ENCODE measurements at places on chromosomes 12 and 14.
A peak's percentile ranks its signal among the peaks of the same experiment; 100 is the strongest.

GRCh38 chr14:37665479-37665878 is 70.0 kb downstream of the TTC6 start:
- DNase-seq = no peak

DNA sequence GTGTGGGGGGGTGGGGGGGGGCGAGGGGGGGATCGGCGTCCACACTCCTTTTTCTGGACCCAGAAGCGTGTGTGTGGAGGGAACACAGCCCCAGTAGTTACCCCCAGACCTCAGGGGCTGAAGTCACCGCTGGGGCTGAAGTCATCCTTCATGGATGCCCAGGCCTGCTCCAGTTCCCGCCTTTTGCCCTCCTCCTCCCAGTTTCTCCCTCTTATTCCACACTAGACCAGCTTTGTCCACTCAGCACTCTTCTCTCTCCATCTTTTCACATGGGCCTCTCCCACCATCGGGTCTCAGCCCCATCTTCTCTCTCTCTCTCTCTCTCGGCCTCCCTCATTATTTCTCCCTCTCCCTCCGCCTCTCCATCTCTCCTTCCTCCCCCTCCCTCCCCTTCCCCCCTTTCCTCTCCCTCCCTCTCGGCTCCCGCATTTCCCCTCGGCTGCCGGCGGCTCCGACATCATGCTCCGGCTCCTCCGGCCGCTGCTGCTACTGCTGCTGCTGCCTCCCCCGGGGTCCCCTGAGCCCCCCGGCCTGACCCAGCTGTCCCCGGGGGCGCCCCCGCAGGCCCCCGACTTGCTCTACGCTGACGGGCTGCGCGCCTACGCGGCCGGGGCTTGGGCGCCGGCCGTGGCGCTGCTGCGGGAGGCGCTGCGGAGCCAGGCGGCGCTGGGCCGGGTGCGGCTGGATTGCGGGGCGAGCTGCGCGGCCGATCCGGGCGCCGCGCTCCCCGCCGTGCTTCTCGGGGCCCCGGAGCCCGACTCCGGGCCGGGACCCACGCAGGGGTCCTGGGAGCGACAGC is at the start of gene P3H3:
Gene P3H3, plus strand, starts transcription at position 426 of the 799 bp plus-strand sequence. Its CDS starts 34 bp downstream, at position 460.
- DNase-seq = peak; percentile 59

GRCh38 chr12:46188170-46188569 is 80.7 kb downstream of the SLC38A1 start:
- no peak for DNase-seq

DNA sequence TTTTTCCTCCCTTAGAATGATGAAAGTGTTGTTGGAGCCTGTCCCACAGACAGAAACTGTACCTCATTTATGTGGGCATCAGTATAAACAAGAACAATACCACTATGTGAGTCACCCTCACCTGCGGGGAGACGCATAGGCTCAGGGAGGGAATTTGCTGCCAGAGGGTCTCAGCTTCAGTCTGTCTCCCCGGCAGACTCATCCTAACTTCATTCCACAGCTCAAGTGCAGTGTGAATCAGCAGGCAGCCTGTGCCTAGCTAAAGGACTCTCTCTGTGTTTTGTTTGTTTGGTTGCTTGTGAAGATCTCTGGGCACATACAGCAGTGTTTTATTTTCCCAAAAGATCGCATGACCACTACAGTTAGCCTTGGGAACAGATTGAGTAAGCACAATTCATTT is 98.9 kb downstream of the PRKCH start:
- DNase-seq = no peak

DNA sequence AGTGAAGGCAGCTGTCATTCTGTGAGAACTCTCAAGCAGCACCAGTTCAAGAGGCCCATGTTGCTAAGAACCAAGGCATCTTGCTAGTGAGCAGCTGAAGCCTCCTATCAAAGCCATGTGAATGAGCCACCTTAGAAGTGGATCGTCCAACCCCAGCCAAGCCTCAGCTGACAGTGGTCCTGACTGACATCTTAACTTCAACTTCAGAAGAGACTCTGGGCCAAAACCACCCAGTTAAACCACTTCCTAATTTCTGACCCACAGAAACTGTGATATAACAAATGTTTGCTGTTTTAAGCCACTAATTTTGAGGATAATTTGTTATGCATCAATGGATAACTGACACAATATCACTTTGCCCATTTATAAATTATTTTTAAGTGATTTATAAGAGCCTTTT is 256.0 kb downstream of the RPAP3 start:
- DNase-seq = no peak

- DNase-seq = no peak
Observed at GRCh38 chr12:13981990-13982389, 588 bp upstream of the GRIN2B start.

GRCh38 chr12:7961395-7962178 is 25.6 kb upstream of the SLC2A3 start:
- no peak for DNase-seq

DNA sequence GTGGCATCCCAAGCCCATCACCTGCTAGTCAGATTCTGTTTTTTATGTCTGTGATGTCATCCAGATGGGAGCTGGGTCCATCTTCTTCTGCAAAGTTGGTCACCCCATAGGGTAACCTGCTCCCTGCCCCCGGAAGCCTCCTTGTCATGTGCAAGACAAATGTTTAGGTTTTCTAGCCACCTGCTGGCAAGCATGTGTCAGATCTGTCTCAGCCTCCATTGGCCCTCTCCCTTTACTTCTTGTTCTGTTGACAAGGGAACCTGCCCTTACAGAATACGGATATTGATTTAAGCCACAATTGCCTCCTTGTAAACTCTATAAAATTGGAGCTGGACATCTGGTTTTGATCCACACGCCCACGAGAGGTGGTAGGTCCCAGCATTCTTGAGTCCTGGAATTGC is 7.5 kb downstream of the NTF3 start:
- DNase-seq = no peak

DNA sequence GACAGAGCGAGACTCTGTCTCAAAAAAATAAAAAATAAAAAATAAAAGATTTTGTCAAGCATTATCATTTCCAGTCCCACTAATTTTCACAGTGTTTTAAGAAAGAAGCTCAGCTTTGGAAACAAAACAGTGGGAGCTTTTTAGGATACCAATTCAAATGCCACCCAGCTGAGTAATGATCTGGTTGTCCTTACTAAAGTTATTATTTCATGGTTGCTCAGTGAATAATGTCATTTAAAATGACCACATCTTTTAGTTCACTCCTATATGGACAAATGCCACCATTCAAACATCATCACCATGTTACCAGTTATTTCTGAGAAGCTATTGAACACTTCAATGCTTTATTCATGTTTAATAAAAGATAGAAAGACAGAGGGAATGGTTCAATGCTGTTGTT is 365.0 kb downstream of the CCER1 start:
- no peak for DNase-seq

GRCh38 chr14:54450535-54450934 is 9.4 kb upstream of the CNIH1 start:
- DNase-seq = no peak

DNA sequence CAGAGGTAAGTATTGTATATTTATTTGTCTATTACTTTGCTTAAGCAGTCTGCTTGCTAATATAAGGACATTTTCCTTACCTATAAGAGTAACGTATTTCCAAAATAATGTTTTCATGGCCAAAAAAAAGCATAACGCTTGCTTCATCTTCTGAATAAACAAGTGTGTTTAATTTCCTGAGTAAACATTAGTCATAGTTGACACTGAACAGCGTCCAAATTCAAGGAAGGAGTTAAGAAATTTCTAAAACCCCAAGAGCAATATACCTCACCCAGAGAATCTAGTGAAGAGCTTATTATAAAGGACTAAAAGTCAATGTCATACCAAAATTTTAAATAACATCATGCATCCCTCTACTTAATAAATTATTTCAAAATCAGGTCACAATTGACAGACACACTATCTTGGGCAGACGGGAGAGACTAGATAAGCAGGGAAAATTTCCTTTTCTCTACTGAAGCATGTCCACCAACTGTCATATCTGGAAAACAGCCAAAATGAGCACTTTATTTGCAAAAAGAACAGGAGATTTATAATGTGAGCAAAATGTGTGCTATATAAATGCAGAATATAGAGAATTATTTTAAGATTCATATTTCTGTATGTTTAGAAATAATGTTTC is 25.1 kb downstream of the ANKS1B start:
- peak; percentile 88 for DNase-seq

GRCh38 chr12:102169922-102170621 is 27.6 kb downstream of the PMCH start:
- no peak for DNase-seq

DNA sequence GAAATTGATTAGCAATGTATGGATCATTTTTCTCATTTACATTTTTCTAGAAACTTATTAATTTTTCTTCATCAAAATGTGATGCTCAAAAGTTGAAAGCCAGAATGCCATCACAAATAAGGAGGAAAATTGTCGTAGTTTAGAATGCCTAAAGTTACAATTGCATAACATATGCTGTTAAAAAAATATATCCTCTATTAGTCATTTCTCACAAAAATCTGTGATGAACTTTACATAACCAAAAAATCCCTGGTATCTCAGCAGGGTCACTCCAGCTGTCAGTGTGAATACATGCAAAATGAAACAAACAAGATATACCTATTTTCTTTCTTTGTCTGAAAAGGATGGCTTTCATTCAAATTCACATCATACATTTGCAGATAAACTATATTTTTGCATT is 358.9 kb downstream of the PAWR start:
- no peak for DNase-seq

DNA sequence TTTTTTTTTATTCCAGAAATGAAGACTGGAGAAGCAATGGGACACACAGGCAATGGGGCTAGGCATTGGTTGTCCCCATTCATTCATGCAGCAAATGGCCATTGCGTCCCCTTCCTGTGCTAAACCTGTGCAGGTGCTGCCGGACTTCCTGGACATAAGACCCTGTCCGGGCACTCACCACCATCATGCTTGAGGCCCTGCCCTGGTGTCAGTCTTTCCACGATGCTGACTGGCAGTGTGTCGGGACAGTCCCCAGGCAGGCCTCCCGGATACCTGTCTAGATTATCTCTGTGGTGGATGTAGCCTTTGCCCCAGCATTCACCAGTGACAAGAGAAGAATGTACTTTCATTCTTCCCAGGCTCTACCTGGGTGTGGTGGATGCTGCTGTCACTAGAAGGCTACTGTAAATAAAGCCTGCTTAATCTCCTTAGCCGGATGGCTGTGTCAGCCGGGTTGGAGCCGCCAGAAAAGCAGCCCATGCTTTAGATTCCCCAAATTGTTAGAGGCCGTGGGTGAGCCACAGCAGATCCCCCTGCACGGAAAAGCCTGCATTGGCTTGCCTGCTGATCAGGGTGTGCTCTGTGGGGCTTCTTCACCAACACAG is 94.5 kb upstream of the PARP11 start:
- DNase-seq = no peak

DNA sequence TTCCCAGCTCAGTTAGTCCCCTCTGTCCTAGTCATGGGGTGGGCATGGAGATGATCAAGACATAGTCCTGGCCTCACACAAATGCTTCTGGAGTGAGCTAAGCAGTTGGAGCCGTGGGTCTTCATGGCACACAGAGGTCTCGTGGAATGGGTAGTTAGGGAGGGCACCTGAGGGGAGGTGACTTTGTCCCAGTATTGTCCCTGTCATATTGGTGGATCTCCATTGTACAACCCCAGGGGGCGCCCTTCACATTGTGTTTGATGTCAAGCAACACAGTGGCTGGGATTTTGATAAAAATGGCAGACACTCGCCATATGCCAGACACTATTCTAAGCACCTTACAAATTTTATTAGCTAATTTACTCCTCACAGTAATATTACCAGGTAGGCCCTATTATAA is 175.4 kb upstream of the LHX5 start:
- peak; percentile 1 for DNase-seq

DNA sequence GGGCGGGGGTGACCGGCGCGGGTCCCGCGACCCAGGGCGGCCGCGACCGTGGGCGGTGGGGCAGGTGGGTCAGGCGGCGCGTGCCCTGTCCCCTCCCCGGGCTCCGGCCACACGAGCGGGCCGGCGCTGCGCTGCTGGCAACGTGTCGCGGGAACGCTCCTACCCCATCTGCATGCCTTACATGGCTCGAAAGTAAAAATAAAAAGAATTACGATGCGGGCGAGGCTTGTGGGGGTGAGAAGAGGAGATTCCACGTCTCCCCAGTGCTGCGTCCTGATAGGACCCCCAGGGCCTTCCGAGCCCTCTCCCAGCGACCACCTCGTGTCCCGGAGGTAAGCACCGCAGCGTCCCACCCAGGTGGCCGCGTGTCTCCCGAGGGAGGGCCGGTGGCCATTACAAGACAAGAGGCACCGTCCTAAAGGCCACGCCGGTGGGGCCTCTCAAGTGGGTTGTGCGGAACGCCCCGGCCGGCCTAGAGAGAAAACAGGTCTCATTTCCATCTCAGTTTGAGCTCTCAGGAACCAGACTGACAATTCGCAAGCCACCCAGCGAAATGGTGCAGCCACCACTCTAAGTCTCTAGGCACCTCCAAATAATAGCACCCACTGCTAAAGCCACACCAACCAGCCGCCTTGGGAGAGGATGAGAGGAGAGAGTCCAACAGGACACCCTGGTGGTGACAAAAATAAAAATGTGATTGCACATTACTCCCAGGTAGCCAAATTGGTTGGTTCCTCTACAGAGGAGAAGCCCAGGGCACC is 612 bp upstream of the FOXN3 start:
- peak; percentile 57 for DNase-seq

DNA sequence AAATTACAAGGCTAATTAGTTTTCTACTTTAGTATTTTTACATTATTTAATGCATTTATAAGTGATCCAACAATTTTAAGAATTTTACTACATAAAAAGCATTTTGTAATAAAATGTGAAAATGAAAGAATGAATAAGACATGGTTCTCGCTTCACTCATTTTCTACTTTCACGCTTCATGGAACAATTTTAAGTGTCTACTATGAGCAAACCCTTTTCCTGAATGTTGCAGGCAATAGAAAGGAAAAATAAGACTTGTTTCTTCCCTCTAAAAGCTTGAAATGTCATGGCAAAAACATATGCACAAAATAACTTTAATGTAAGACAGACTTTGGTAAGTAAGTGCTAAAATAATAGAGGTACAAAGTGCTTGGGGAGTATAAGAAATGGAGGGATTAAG is 205.7 kb upstream of the HMGA2 start:
- DNase-seq = no peak

DNA sequence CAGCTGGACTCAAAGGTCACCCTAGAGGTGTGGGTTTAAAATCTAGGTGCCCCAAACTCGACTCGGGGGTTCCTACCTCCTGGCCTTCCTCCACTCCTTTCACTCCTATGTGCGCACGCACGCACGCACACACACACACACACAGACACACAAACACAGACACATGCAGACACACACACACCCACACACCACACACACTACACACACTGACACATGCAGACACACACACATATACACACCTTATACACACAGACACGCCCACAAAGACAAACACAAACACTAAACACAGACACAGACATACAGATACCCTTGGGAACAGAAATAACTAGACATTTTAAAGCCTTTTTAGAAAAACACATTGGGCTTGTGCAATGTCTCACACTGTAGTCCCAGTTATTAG is 31.8 kb downstream of the GSC start:
- DNase-seq = no peak

GRCh38 chr12:27911397-27911796 is 61.1 kb downstream of the PTHLH start:
- DNase-seq = no peak

- DNase-seq = no peak
Observed at GRCh38 chr12:113262710-113263109, 41.4 kb downstream of the TPCN1 start.

Data from NCI-H1092 treated with DMSO at 0.1 percent for 48 hours (cell line).